ENCODE measurements at places on chromosomes 3 and 15. TPM values are rescaled to one million over a fixed set of nuclear protein-coding genes. Genes with fewer than 3 reads are reported as not detected.

Gene SKOR1
- 0.02 TPM for polyA plus RNA-seq

Gene TEX55
- not detected for polyA plus RNA-seq

Gene KBTBD12
- not detected for polyA plus RNA-seq

Gene FRMD4B
- polyA plus RNA-seq: 0.12 TPM

Gene CTXN2
- not detected for polyA plus RNA-seq

- no peak for DNase-seq
Measured at GRCh38 chr3:123952844-123953520, 8.0 kb downstream of the CCDC14 start.

- no peak for DNase-seq
Measured at GRCh38 chr3:41683666-41684350, 278.1 kb downstream of the ULK4 start.

DNA sequence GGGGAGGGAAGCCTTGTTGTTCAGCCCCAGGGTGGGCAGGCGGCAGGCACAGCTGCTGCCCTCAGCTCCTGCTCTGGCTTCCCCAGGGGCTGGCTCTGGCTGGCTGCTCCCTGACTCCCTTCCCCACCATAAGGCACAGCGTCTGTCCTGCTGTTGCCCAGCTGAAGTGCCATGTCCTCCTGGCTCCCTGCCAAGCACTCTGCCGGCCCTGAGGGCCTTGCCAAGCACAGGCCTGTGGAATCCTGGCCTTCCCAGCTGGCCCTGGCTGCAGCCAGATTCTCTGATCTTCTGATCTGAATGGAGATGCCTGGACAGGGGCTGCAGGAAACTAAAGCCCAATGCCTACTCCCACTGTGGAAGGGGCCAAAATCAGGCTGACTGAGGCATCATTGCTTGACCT is 1.1 kb downstream of the IQCF6 start:
- DNase-seq: no peak

All from AG04450 (cell line).